Body of pancreas (tissue), 4 donors: ENCODE measurements at places on chromosomes 3 and 15. TPM values are rescaled to one million over a fixed set of nuclear protein-coding genes. Genes with fewer than 3 reads are reported as not detected.
A peak's percentile ranks its signal among the peaks of the same experiment; 100 is the strongest.

The RARRES1 gene
- total RNA-seq: 3.0 TPM

The SLC24A1 gene
- 9.6 TPM for total RNA-seq

The CCK gene
- total RNA-seq: not detected

The FETUB gene
- not detected for total RNA-seq

The WDR49 gene
- 2.3 TPM for total RNA-seq

The GPR15 gene
- not detected for total RNA-seq

The ZNF860 gene
- total RNA-seq: 1.0 TPM

The CLRN1 gene
- not detected for total RNA-seq

DNA sequence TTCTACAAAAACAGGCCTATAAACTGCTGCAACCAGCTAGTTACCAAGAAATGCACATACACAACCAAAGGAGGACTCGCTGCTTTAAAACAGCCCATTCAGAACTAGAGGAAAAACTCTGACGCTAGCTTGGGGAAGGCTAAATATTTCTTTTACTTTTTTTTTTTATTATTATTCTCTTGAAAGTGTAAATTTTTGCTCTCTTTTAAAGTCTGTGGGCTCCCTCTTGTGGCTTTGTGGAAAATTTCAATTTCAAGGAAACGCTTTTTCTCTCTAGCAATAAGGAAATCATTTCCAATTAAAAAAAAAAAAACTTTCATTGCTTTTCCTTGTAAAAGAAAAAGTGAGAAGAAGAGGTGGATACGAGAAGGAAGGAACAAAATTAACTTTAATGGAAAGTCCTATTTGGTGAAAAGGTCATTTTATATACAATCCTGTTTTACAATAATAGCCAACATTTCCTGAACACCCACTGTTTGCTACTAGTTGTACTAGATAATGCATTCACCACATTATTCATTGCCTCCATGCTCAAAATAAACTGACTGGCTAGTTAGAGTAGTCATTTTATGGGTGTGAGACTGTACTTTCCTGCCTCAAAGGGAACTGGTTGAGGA, 51.2 kb upstream of the SAMMSON start:
- no peak overlapping the region for H3K27ac ChIP-seq
- H3K36me3 ChIP-seq: no peaks in the 10 kb centered on the region
- H3K27me3 ChIP-seq: no peaks in the 10 kb centered on the region
- no peak for DNase-seq
- H3K4me1 ChIP-seq: peaks cover 20% of the 10 kb centered on the region
- H3K4me3 ChIP-seq: no peak overlapping the region

GRCh38 chr3:25465266-25465860, 37.3 kb downstream of the RARB start:
- H3K36me3 ChIP-seq: no peaks in the 10 kb centered on the region
- no peak overlapping the region for H3K27ac ChIP-seq
- H3K4me1 ChIP-seq: peaks cover 6% of the 10 kb centered on the region
- DNase-seq: no peak
- H3K4me3 ChIP-seq: no peak overlapping the region
- H3K27me3 ChIP-seq: no peaks in the 10 kb centered on the region

- H3K36me3 ChIP-seq: no peaks in the 10 kb centered on the region
- peak overlapping the region; percentile 81 for H3K27ac ChIP-seq
- peak; percentile 91 for DNase-seq
- no peaks in the 10 kb centered on the region for H3K27me3 ChIP-seq
These were observed 1.2 kb downstream of the TWF2 start for GRCh38 chr3:52237657-52238172.

DNA sequence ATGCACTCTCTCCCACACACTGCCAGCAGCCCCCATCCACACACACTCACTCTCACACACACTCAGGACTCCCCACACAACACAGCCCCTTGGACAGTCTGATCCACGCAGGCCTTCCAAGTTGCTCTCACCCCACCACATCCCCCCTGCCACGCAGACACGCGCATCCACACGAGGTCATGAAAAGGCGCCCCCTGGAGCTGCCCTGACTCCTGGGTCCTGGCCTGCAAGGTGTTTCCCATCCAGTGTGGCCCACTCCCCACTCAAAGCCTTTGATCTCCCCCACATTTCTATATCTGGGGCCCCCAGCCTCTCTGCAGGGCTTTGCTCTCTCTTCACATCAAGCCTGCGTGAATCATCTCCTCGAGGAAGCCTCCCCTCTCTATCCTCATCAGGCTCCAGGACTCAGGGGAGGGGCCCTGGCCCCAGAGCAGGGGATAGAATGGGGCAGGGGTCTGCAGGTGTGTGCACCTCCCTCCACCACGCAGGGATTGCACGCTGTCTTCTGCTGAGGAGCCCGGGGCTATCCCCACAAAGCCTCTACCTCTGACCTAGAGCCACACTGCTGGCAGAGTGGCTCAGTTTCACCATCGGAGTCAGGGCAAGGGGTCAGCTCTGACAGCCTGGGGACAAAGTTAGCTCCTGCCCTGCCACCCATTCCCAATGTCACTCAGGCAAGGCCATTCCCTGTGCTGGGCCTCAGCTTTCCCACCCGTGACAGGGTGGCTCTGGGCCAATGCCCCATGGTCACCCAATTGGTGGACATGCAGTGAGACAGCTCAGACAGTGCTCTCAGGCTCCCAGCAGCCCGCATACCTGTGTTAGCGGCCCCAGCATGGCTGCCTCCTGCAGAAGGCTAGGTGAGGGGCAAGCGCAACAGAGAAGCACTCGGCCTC, 6.4 kb downstream of the MYL3 start:
- H3K4me1 ChIP-seq: peaks cover 5% of the 10 kb centered on the region
- no peak for DNase-seq
- no peak overlapping the region for H3K27ac ChIP-seq
- no peaks in the 10 kb centered on the region for H3K27me3 ChIP-seq
- H3K4me3 ChIP-seq: no peak overlapping the region

DNA sequence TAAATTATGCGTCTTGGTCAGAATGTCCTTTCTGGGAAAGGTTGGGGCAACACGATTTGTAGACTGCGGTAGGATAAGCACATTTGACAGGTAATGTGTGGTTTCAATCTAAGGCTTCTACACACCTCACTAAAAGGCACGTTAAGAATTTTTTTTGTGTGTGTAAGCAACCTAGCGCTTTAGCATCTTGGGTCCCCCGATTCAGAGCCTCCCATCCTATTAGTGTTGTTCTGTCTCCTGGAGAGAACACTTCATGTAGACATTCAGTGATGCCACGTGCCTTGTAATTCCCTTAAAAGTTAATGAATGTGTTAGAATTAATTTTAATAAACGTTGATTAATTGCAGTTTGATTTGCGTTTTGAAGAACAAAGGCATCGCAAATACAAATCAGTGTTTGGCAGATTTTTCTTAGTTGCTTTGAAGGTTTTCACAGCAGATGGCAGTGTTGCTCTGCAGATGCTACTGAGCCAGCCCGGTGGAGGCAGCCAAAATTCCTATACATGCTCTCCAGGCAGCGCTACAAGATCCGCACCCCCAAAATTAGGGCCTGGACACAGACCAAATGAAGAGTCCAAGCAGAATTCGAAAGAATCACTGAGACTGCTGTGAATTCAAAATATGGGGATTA, 63.5 kb downstream of the OTOL1 start:
- H3K27me3 ChIP-seq: no peaks in the 10 kb centered on the region
- H3K27ac ChIP-seq: no peak overlapping the region
- no peaks in the 10 kb centered on the region for H3K36me3 ChIP-seq
- DNase-seq: peak; percentile 23

GRCh38 chr15:28103831-28104230, 4.7 kb upstream of the OCA2 start:
- no peak overlapping the region for H3K4me3 ChIP-seq
- H3K27me3 ChIP-seq: no peaks in the 10 kb centered on the region
- no peak overlapping the region for H3K27ac ChIP-seq
- peaks cover 25% of the 10 kb centered on the region for H3K4me1 ChIP-seq
- DNase-seq: no peak

- H3K4me1 ChIP-seq: peaks cover 25% of the 10 kb centered on the region
- H3K36me3 ChIP-seq: no peaks in the 10 kb centered on the region
- no peak for DNase-seq
- H3K4me3 ChIP-seq: no peak overlapping the region
These were observed 33.8 kb downstream of the GLCE start for GRCh38 chr15:69194025-69194827.

DNA sequence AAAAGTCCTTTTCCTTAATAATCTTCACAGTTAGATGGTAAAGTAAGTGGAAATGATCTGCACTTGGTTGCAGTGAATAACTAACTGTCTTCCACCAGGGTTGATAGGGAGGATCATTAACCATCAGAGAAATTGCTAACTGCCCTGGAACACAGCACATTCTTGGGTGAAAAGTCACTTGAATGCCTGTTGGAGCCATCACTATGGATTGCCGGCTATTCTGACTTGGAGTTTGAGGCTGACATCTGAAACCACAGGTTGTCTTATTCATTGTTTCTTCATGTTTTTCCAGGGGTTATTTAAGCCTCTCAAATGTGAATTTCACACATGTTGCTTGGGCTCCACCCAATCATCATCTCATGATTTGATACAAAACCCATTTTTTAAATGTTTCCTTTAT, 901.4 kb downstream of the MCTP2 start:
- no peaks in the 10 kb centered on the region for H3K4me1 ChIP-seq
- H3K27me3 ChIP-seq: no peaks in the 10 kb centered on the region
- DNase-seq: no peak
- H3K27ac ChIP-seq: no peak overlapping the region

DNA sequence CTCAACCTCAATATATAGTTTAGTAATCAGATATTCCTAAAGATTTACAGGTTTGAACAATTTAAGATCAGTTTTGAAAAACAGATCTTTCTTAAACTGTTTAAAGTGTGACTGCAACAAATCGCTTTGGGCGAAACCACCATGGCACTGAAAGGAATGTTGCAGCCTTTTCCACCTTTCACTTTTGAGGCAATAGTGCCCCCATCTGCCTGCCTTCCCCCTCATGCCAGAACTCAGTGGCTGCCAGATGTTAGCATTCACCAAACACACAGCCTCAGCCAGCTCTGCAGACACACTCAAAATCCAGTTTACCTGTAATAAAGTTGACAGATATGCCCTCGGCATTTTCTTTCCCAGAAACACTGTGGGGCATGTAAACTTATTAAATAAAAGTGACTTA, 3.3 kb downstream of the LYSMD4 start:
- peaks cover 13% of the 10 kb centered on the region for H3K4me1 ChIP-seq
- H3K27me3 ChIP-seq: no peaks in the 10 kb centered on the region
- no peak overlapping the region for H3K27ac ChIP-seq
- no peaks in the 10 kb centered on the region for H3K36me3 ChIP-seq
- DNase-seq: peak; percentile 22
- no peak overlapping the region for H3K4me3 ChIP-seq
